ENCODE measurements at places on chromosomes 5 and 9.
A peak's percentile ranks its signal among the peaks of the same experiment; 100 is the strongest.

DNA sequence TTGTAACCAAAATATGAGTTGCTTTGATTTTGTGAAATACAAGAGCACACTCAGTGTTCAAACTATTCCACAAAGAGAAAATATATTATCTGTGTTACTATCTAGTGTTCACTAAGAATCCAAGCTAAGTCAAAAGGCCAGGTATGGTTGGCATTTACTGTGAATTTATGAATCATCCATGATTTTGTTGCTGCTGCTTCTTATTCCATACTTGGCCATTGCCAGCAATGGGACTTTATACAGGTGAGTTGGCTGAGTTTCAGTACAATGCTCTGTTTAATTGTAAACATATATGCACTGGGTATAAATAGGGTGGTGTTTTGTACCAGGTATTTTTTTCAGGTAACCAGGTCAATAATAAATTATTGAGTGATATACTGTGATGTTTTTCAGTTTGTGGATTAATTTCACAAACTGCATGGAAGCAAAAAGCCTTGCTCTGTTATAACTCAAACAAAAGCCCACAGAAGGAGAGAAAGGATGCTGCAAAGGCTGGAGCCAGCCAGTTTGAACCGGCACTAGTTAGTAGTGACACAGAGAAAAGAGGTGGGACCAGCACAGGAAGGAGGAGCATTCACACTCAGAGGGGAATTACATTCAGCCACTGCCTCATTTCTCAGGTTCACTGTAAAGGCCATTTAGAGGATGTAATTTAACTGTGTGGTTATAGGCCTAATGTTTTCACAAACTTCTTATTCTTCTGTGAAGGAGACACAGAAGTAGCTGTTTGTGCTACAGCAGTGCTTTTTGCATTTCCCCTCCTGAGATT is 381.8 kb downstream of the ADGRV1 start:
- no peak for DNase-seq

GRCh38 chr5:56129288-56129687 is 103.8 kb downstream of the ANKRD55 start:
- DNase-seq, result no peak

DNA sequence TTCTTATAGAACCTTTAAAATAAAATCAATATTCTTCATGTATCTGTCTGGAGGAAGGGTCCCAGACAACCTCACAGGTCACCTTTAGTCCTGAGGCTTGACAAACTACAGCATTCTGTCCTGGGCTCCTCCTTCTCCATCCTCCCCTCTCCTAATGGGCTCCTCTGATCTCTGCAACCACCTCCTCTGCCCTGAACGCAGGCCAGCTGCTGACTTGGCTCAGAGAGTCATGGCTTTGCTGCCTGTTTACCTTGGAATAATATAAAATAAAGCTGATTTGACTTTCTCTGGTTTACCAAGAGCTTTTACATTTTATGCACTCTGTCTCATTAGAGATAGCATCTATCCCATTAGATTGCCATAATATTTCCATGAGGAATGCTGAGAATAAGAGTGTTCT is 159.4 kb downstream of the SEMA6A start:
- no peak for DNase-seq

GRCh38 chr5:172010278-172010677 is 3.8 kb upstream of the FBXW11 start:
- no peak for DNase-seq

- no peak for DNase-seq
Measured at GRCh38 chr5:141135030-141135717, at the start of gene PCDHB5. TSS of gene PCDHB5 (plus strand) at chr5:141135206. CDS start at chr5:141135435, 229 bp downstream.

DNA sequence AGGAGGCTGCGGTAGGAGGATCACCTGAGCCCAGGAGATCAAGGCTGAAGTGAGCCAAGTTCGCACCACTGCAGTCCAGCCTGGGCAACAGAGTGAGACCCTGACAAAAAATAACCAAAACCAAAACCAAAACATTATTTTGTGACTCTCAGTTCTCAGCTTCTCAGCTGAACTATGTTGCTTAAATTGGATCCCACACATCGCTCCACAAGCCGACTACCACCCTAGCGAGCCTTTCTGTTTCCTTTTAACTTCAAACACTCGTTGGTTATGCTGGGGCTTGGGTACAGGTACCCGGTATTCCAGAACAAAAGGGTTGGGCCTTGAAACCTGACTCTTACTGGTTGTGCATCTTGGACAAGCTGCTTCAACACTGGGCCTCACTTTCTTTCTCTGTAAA is 3.8 kb upstream of the PTGS1 start:
- DNase-seq, result no peak

GRCh38 chr5:181281077-181281983 is 20.4 kb upstream of the TRIM52 start:
- no peak for DNase-seq

DNA sequence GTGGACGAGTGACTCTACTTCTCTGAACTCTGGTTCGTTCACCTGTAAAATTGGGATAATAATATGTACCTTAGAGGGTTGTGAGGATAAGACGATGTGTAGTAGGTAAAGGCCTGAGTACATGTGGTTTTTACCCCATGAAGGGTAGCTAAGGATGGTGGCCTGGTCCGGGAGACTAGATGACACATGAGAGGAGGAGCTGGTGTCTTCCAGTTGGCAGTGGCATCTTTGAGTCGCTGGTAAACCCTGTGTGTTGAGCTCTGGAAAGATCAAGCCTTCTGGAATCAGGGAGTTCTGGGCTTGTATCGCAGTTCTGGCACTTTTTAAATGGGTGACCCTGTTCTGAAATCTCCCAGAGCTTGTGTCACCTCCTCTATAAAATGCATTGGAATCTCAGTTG is 166.4 kb upstream of the ZNF618 start:
- no peak for DNase-seq

DNA sequence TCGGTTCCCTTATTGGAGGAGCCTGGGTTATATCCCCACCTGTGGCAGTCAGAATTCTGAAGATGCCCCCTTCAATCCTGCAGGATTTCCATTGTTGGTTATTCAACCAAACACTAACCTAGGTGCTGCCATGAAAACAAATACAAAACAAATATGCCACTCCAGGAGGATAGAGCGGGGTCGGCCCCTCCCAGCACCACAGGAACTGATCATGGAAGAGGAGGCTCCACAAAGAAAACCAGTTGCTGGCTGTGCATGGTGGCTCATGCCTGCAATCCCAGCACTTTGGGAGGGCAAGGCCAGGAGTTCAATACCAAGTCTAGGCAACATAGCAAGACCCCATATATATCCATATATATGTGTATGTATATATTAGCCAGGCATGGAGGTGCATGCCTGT is 13.2 kb upstream of the ADGRD2 start:
- no peak for DNase-seq

GRCh38 chr9:88954066-88954465 is 37.2 kb upstream of the S1PR3 start:
- no peak for DNase-seq

GRCh38 chr9:18699764-18700163 is 225.8 kb downstream of the ADAMTSL1 start:
- DNase-seq, result no peak

- DNase-seq, result peak; percentile 80
Measured at GRCh38 chr9:137611623-137612609, 6.4 kb downstream of the ARRDC1 start.

DNA sequence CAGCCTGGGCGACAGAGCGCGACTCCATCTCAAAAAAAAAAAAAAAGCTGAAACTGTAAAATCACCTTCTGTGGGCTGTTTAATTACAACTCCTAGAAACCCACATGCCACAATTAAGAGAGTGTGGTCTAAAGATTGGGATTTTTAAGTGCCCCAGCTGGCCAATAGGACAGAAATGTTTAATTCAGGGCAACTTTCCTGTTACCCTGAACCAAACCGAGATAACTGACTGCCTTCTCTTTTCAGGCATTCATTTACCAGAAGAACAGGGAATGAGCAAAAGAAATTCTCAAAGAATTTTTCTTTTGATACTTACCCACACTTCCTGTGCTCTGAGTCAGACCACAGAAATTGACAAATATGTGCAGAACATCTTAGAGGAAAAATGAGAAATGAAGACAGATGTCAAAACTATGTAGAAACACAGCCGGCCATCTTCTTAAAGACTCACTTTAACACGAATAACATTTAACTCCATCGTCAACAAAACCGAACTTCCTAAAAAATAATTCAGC is 221.3 kb upstream of the DAPK1 start:
- no peak for DNase-seq

- DNase-seq, result no peak
Measured at GRCh38 chr5:110973510-110973909, 98.0 kb upstream of the TSLP start.

DNA sequence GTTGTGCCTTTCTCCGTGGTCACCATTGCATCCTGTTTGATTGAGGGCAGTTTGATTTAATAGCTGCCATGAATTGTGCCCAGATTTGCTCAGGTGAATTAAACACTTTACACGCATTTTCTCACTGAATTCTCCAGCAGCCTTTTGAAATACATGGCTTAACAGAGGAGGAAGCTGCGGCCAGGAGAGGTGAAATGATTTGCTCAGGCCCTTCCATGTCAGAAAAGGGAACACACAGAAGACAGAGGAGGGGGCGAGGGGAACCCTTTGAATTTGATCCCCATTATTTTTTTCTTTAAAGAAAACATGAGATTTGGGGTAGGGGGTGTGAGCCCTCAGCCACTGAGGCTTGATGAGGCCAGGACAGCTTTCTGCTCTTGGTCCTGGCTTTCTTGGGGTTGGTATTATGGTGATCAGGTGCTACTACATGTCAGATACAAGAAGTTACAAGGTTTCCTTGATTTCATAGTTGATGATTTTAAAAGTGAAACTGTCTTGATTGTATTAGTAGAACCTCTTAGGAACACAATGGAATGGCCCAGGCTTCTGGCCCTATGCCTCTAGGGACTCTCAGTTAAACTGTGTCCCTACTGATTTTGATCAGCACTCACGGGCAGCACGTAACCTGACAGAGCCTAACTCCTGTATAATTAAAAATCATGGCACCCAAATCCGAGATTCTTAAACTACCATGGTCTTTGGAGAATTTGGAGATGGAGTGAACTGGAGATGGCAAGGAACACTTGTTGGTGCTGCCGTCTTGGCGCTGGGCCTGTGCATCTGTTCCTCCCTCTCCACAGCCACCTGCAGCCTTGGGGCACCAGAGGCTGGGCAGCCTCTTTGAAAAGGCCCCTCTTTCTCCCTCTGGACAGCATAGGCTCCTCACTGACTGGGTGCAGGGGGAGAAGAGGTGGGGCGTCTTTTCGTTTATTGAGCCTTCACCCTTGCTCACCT is 107.9 kb downstream of the TRIO start:
- DNase-seq, result no peak

DNA sequence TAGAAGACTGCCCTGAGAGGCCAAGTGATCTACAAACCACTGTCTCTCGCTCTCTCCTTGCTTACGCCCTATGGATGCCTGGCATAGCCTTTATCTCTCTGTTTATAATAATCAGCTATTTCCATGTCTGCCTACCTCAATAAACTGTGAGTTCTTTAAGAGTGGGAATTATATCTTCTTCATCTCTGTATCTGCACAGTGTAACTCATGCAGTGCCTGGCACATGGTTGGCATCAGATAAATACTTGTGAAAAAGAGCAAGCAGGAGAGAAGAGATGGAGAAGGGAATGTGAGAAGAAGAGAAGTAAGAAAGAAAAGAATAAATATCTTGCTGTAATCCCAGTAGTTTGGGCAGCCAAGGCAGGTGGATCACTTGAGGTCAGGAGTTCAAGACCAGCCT is 94.6 kb upstream of the TNPO1 start:
- no peak for DNase-seq

DNA sequence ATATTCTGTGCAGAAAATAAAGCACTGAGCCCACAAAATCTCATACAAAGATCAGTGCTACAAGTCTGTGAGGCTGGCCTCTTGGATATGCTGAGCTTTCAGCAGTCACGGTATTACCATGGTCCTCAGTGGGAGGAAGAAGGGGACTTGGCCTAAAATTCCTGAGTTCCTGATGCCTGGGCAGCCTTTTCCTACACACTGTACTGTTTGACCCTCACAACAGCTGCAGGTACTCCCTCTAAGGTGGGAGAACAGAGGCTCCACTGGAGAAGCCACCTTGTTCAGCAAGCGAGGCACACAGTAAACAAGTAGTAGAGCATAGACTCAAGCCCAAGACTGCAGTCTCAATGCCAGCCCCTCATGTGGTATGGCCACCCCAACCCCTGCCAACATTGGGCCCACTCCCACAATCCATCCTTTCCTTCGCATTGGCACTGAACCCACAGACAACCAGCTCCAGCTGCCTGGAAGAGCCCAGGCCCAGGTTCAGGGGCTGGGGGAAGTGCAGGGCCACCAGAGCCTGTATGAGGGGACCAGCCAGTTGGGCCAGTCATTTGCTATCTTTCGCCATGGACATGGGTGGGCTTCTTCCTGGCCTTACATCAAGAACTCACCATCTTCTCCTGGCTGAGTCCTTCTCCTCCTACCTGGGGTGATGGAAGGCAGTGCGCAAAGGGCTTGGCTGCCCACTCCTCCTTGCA is 14.3 kb downstream of the ACSL6 start:
- no peak for DNase-seq
